ENCODE measurements at places on chromosomes 6 and 20. TPM values are rescaled to one million over a fixed set of nuclear protein-coding genes. Genes with fewer than 3 reads are reported as not detected.

The XKR7 gene
- total RNA-seq, result 0.02 TPM

The CBLN4 gene
- total RNA-seq, result not detected

The ZC2HC1B gene
- total RNA-seq, result not detected

The GABRR1 gene
- total RNA-seq, result not detected

The HTR1E gene
- not detected for total RNA-seq

The NTSR1 gene
- not detected for total RNA-seq

The PRDM1 gene
- 3.4 TPM for total RNA-seq

The TCF15 gene
- total RNA-seq, result not detected

The MAFB gene
- not detected for total RNA-seq

The DPPA5 gene
- total RNA-seq, result not detected

- DNase-seq, result no peak
Measured at GRCh38 chr6:9272671-9273070, 837.3 kb upstream of the SLC35B3 start.

DNA sequence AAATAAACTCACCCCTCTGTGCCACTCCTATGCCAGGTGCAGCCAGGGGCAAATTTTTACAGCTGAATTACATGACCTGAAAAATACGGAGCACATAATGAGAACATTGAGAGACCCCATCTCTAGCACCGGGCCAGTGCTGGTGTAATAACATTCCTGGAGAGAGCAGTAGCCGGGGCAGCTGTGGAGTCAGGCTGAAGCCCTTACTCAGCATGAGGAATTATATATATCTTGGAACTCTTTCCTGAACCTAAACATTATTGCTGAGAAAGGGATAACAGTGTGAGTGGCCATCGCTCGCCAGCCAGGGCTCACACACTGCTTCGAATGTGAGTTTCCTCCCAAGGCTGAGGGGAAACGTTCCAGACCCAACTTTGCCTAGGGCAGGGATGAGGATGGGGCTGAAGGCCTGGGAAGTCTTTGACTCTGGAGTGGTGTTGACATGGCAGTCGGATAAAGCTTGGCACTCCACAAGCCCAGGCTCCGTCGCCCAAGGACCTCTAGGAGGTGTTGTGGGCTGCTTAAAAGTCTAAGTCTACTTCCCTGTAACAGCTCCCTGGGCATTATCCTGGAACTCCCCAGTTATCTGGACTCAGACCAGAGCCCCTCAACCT lies 269.8 kb downstream of the CDC5L start:
- DNase-seq, result no peak

DNA sequence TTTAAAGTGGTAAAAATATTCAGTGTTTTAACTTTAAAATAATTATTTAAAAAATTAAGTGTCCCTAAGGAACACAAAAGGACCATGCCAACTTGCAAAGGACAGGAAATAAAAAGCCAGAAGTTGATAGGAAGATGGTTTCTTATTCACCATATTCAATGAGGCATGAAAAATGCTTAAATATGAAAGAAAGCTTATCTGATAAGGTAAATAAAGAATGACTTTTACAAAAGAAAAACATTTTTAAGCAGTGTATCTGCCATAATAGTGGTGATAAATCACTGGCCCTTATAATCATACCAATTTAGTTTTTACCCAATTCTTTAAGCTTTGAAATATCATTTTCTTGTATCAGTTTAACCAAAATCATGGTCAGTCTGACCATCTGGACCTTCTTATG lies 33.5 kb upstream of the POPDC3 start:
- no peak for DNase-seq

DNA sequence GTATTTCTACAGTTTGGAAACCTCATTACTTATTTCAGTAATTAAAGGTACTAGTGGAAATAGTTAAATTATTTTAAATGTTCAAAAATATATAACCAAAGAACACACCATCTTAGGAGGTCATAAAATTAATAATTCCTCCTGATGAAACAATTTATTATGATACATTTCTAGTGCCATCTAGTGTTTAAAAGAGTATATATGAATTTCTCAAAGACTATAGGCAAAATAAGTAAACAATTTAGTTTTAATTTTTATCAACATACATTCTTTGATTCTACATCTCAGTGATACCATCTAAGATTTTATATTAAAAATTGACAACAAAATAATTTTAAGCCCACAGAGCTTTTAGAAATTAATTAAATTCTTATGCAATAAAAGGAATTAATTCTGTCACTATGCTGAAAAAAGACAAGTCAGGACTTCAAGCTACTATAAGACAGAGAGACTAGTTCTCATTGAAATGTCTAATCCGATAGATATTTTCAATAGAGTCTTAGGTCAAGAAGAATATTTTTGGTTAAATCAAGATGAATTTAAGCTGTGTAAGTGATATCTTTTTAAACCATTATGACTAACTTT lies 107.8 kb upstream of the RNF217 start:
- DNase-seq, result no peak

- no peak for DNase-seq
Measured at GRCh38 chr6:129902681-129903080, 41.6 kb upstream of the TMEM244 start.

- no peak for DNase-seq
Measured at GRCh38 chr20:18005990-18006364, 37.2 kb downstream of the MGME1 start.

DNA sequence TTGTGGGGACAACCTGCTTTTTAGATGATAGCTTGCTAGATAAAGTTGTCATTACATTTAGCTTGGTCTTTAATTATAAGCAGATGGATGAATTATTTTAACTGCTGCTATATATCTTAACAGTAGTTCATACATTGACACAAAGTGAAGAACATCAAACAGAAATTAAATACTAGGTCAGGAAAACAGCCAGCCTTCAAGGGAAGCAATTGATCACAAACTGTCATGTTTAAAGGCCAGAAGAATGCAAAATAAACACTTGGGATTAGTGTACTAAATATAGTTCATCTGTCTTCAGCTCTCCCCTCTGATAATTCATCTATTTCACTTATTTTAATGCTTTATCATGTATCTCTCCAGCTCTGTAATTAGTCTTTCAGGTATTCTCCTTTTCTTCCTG lies 225.1 kb upstream of the FERMT1 start:
- DNase-seq, result no peak

- no peak for DNase-seq
Measured at GRCh38 chr6:124873066-124873410, 89.2 kb upstream of the RNF217 start.

- DNase-seq, result no peak
Measured at GRCh38 chr6:156780962-156781853, 4.0 kb downstream of the ARID1B start.

DNA sequence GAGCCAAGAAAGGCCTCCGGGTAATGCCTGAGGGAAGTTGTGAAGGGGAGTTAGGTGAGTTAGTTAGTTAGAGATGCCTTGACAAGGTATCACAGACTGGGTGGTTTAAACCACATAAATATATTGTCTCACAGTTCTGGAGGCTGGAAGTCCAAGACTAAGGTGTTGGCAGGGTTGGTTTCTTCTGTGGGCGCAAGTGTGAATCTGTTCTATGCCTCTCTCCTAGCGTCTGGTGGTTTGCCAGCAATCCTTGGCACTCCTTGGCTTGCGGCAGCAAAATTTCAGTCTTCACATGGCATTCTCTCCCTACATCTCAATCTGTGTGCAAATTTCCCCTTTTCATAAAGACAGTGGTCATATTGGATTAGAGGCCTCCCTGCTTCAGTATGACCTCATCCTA lies 29.7 kb upstream of the RANBP9 start:
- no peak for DNase-seq

GRCh38 chr20:11832851-11833250 lies 84.8 kb upstream of the BTBD3 start:
- no peak for DNase-seq

DNA sequence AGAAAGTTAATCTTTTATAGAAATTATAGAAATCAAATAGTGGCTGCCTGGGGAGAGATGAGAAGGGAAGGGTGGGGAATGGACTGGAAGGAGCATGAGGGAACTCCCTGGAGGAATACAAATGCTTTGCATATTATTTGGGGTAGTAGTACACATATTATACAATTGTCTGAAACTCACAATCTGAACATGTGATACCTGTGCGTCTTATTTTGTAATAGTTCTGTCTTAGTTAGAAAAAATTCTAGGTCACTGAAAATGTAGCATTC lies 30.7 kb upstream of the SPTLC3 start:
- no peak for DNase-seq

- DNase-seq, result no peak
Measured at GRCh38 chr6:12383448-12383847, 93.3 kb downstream of the EDN1 start.

DNA sequence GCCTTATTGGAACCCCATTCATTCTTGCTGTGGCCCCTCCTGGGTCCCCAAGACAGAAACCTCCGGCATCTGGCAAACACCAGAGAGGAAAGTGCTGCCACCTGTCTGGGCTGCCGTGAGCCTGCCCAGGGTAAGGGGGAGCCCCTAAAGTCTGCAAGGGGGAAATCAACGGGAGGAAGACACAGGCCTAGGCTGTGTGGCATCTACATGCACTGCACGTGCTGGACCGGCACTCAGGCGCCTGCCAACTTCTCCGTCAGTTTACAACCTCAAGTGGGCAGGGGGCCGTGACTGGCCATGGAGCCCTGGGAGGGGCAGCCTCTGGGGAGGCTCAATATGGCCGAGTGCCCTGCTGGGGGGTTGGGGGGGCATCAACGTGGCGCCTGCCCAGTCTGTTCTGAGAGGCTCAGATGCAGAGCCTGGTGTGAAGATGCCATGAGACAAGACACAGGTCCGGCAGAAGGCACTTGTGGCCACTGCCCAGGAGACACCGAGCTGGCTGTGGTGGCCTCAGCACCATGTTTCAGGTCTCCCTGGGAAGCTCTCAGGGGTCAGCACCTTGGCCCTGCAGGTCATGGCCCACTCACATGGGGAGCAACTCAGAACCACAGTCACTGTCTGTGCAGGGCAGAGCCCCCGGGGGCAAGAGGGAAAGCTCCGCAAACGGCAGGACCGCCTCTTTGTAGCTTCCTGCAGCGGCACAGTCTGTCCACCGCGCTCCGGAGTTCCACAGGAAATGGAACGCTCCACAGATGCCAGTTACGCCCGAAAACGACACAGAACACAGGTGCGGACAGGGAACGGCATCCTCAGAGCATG lies 8.4 kb downstream of the UCKL1 start:
- DNase-seq, result peak; percentile 74

GRCh38 chr6:68328156-68328555 lies 306.9 kb upstream of the ADGRB3 start:
- no peak for DNase-seq

DNA sequence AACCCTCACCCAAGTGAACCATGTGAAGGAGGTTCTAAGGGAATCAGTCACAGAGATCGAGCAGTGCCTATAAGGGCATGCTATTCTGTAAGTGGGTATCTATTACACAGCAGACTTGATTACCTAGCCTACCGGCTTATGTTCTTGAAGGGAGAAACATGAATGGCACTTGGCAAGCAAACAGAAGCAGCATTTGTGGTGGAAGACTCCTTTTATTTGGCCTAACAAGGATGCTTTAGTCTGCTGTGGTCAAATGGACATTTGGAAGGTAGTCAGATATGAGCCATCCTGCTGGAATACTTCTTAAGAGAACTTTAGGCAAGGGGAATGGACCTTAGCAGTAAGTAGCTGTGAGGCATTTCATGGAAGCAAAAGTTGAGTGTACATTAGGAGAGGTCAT lies 126.3 kb downstream of the COL12A1 start:
- DNase-seq, result no peak

DNA sequence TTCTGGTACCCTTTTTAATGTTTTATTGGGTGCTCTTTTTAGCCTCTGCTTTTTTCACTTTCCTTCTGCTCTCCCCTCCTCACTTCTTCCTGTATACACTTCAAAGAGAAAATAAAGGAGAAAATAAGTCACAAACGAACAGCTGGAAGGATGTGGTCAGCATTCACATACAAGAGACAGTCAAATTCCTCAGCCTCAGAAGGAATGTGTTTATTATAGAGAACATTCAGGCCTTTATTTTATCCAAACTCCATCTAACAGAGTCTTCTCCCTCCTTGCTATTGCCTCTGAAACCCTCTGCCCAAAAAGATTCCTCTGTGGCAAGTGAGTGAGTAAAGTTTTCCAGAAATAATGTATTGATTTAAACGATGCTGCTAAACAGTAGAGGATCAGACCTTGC lies 490.4 kb downstream of the FRK start:
- DNase-seq, result no peak

DNA sequence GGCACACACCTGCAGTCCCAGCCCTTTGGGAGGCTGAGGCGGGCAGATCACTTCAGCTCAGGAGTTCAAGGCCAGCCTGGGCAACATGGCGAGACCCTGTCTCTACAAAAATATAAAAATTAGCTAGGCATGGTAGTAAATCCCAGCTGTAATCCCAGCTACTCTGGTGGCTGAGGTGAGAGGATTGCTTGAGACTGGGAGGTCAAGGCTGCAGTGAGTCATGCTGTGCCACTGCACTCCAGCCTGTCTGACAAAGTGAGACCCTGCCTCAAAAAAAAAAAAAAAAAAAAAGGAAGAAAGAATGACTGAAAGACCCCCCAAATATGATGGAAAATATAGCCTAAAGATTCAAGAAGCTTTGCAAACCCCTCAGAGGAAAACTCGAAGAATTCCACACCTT lies 26.8 kb downstream of the METTL24 start:
- DNase-seq, result no peak

GRCh38 chr20:53321596-53321995 lies 272.0 kb downstream of the ZNF217 start:
- peak; percentile 12 for DNase-seq

- no peak for DNase-seq
Measured at GRCh38 chr6:107185391-107185970, 70.2 kb upstream of the BEND3 start.

GRCh38 chr6:20978151-20978614 lies 443.9 kb downstream of the CDKAL1 start:
- no peak for DNase-seq

DNA sequence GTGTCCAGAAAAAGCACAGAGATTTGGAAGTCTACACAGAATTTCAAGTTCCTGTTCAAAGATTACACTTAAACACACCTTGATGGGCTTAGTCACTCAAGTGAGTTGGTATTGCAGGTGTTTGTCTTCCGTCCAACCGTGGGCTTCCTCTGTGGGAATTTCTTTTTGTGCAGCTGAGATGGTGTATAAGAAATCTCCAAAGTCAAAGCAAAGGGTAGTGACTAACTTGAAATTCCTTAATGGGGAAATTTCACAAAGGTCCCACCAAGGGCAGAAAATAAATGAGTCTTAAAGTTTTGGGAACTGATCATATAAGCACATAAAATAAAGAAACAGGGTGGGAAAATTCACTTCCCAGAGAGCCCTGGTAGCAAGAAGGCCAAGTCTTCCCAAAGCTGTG lies 102.0 kb upstream of the TNFAIP3 start:
- DNase-seq, result no peak

DNA sequence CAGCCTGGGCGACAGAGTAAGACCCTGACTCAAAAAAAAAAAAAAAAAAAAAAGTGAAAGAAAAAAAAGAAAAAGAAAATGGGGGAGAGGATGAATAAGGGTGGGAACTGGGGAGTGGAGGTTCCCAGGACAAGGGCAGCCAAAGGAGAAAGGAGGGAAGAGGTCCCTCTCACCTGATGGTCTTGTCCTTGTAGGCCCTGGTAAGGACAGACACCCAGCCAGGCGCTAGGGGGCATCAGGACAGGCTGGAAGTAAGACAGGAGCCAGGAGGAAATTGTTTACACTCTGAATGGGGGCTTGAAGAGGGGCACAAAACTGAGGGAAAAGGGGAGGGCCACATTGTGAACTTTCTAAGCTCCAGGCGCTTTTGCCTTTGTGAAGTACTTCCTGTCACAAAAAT lies 2.3 kb upstream of the ALDH5A1 start:
- peak; percentile 25 for DNase-seq
